ENCODE measurements at places on chromosomes 5 and 9.
A peak's percentile ranks its signal among the peaks of the same experiment; 100 is the strongest.

DNA sequence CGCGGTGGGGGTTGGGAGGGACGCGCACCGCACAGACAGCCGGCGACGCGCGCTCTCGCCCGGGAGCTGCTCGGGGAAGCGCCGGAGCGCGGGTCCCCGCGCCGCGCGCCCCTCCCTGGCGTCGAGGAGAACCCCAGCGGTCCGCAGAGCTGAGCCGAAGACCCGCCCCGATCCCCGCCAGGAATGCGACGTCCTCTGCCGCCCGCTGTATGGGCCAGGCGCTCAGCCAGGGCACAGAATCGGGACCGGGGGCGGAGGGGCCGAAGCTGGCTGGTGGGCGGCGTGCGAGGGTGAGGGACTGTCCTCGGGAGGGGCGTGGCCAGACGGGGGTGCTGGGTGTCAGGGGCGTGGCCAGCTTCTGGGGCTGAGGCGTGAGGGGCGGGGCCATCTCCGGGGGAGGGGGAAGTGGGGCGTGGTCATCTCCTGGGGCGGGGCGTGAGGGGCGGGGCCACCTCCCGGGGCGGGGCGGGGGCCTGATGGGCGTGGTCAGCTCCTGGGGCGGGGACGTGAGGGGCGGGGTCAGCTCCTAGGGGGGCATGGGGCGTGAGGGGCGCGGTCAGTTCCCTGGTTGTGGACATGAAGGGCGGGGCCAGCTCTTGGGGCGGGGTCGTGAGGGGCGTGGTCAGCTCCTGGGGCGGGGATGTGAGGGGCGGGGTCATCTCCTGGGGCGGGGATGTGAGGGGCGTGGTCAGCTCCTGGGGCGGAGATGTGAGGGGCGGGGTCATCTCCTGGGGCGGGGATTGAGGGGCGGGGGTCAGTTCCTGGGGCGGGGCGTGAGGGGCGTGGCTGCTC is 965 bp downstream of the PTGDS start:
- DNase-seq: peak; percentile 87

DNA sequence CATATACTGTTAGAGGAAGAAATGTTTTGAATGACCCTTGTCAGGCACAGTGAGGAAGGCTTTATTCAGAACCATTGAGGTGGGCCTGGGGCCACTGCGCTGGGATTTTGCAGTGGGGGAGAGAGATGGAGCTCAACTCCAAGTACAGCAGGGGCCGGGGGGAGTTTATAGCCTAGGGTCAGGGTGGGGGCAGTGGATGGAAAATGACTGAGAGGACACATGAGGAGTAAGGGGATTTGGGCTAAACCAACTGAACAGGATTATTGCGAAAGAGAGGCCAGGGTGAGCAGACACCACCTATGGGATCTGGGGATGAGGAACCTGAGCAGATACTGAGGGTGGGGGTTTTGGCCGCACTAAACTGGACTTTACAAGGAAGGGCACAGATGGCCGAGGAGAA is 6.3 kb downstream of the CEP72 start:
- DNase-seq: peak; percentile 35

GRCh38 chr5:127666043-127666716 is 17.3 kb downstream of the CTXN3 start:
- DNase-seq: no peak

DNA sequence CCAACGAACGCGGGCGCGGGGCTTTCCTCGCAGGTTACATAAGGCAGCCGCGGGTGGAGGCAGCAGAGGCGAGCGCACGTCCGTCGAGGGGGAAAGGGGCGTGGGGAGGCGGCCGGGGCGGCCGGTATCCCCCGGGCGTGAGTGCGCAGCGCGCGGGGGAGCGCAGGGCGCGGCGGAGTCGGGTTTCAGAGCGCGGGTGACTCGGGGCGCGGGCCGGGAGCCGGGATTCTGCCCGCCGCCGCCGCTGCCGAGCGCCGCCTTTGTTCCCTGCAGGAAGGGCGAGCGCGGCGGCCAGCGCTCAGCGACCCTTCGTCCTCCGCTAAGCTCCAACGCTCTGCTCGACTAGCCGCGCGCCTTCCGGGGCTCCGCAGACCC is at the start of gene COL15A1:
COL15A1 (plus strand) TSS at position 226 of the 375 bp plus-strand sequence. CDS start 155 bp downstream, outside the sequence.
- no peak for DNase-seq

- no peak for DNase-seq
Observed at GRCh38 chr5:103910011-103910410, 347.4 kb upstream of the NUDT12 start.

- no peak for DNase-seq
Observed at GRCh38 chr5:168590666-168591065, 11.5 kb upstream of the PANK3 start.

DNA sequence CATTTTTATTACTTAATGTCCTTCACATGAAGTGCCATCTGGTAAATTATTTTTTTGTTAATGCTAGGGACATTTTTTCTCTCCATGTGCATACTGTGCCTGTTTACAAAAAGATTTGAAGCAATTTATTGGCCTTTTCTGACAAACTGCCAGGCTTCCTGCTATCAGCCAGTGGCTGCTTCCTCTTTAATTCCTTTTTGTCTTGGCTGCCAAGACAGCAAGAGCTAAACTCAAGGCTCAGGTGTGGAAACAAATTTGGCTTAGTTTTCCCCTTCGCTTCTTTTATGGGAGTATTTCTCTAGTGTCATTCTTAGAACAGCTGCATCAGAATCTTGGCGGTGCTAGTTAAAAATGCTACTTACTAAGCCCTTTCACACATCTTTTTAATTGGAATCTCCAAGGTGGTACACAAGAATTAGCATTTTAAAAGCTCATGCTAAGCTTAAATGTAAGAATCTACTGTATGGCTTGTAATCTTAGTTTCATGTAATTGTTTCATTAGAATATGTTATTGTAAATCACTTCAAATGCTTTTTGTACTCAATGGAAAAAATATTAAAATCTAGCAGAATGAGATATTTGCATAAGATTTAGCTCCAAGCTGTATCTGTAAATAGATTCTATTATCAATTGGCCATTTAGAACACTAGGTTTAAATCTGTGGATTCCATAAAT is 134.2 kb upstream of the RASGRF2 start:
- DNase-seq: no peak

DNA sequence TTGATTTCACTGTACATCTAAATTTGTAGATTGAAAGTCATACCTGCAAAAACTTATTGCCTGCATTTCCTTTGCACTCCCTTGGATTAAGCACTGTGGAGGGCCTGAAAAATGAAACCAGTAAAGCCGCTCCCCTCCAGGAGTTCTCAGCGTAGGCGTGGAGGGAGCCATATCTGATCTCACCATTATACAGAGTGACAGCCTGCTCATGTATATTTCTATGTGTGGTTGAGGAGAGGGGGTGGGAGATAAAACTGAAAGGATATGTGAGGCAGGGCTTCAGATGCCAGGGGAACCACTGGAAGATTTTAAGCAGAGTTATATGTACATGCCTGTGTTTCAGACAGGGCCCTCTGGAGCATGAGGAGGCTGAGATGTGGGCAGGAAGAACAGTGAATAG is 303.0 kb downstream of the MSX2 start:
- DNase-seq: no peak

DNA sequence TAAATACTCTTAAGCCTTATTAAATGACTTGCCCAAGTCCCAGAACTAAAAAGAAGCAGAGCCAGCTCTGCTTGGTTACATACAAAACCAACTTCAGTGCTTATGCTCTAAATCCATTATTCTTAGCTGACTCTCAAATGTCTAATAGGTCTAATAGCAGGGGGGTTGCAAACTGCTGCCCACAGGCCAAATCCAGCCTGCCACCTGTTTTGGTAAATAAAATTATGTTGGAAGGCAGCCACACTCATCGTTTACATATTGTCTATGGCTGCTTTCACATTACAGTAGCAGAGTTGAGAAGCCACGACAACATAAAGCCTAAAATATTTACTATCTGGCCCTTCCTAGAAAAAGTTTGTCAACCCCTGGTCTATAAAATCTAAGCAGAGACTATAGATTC is 69.0 kb downstream of the KLHL3 start:
- DNase-seq: no peak

DNA sequence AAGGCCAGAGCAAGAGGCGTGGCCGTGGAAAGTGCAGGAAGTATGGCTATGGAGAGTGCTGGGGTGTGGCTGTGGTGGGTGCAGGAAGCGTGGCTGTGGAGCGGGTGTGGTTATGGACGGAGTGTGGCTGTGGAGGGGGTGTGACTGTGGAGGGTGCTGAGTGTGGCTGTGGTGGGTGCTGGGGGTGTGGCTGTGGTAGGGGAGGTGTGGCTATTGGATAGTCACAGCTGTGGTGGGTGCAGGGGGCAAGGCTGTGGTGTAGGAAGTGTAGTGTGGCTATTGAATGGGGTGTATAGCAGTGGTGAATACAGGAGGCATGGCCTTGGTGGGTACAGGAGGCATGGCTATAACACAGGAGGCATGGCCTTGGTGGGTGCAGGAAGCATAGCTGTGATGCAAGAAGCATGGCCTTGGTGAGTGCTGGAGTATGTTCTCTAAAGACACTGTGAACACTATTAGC is 40.8 kb upstream of the SPATA31C2 start:
- DNase-seq: peak; percentile 83

GRCh38 chr5:133957591-133957990 is 10.8 kb downstream of the C5orf15 start:
- no peak for DNase-seq

- peak; percentile 68 for DNase-seq
Observed at GRCh38 chr9:137670391-137671195, 51.8 kb downstream of the EHMT1 start.

Data from spleen (tissue), 13 donors.